Activated T-helper 17 cell treated with anti-CD3 and anti-CD28 coated beads, Interleukin-2, amount 50 U/mL, for 72 hours (primary cell): ENCODE measurements at places on chromosomes 7 and 10. TPM values are rescaled to one million over a fixed set of nuclear protein-coding genes. Genes with fewer than 3 reads are reported as not detected.

GRCh38 chr10:50615658-50616057, 8.1 kb downstream of the SGMS1 start:
- no peak for ATAC-seq
- no peaks in the 10 kb centered on the region for H3K36me3 ChIP-seq
- no peak overlapping the region for H3K4me3 ChIP-seq
- H3K27ac ChIP-seq = no peak overlapping the region

- H3K4me3 ChIP-seq = no peak overlapping the region
- no peak for ATAC-seq
- peaks cover 54% of the 10 kb centered on the region for H3K27me3 ChIP-seq
Measured at GRCh38 chr7:26543340-26543739, 251.7 kb downstream of the SNX10 start.

DNA sequence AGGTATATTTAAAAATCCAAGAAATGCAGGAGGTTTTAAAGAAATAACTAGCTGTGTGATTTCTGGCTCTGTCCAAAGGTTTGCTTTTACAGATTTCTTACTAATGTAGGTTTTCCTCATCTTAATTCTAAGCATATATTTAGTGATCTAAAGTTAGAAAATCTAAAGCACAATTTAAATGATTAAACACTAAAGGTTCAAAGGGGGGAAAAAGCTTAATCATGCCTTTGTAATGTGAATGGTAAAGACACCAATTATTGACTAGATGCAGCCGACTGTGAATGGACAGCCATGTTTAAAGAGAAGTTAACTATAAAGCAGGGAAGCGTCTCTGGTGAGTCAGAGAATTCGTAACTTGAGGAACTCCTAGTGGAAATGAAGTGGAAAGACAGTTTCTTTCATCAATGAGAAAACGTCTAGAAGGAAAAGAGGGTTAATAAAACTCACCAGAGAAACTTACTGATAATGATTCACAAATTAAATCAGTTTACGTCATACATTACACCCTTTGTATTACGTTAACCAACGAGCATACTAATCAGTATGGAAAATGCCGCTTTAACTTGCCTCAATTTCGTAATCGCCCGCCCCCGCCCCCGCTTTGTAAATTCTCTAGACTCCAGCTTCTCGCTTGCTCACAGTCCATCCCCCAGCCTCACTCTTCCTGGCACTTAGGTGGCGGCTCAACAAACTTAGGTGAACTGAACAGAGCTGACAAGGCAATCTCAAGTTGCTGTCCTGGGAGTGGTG, 1.1 kb upstream of the HBP1 start:
- H3K36me3 ChIP-seq = peaks cover 41% of the 10 kb centered on the region
- ATAC-seq = peak; percentile 25
- peak overlapping the region; percentile 97 for H3K4me3 ChIP-seq
- H3K27ac ChIP-seq = peak overlapping the region; percentile 99
- H3K27me3 ChIP-seq = no peaks in the 10 kb centered on the region
- H3K4me1 ChIP-seq = peaks cover 4% of the 10 kb centered on the region

GRCh38 chr10:73967022-73967429, 30.9 kb upstream of the VCL start:
- no peaks in the 10 kb centered on the region for H3K4me1 ChIP-seq
- no peak for ATAC-seq
- H3K27ac ChIP-seq = no peak overlapping the region
- H3K27me3 ChIP-seq = no peaks in the 10 kb centered on the region
- H3K4me3 ChIP-seq = no peak overlapping the region

DNA sequence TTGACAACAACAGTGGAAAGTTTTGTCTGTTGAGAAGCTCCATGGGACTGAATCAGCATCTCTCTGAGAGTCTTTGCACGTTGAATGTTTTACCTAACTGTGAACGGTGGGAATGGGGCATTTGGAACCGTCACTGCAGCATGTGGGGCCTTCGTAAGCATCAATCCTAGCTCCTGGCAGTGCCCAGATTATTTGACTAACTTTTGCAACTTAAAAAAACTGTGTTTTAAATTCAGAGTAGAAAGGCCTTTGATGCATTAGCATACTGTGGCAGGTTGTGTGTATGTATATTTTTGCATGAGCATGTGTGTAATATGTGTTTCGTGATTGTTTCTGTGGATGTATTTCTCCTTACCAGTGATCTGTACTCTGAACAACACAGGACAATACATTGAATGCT, 194.5 kb downstream of the TCF7L2 start:
- no peak overlapping the region for H3K4me3 ChIP-seq
- H3K27ac ChIP-seq = no peak overlapping the region
- no peak for ATAC-seq
- H3K36me3 ChIP-seq = no peaks in the 10 kb centered on the region

GRCh38 chr7:133344275-133344674, 91.4 kb downstream of the EXOC4 start:
- H3K27me3 ChIP-seq = no peaks in the 10 kb centered on the region
- H3K27ac ChIP-seq = no peak overlapping the region
- peaks cover 4% of the 10 kb centered on the region for H3K4me1 ChIP-seq
- H3K4me3 ChIP-seq = no peak overlapping the region
- peaks cover 63% of the 10 kb centered on the region for H3K36me3 ChIP-seq

DNA sequence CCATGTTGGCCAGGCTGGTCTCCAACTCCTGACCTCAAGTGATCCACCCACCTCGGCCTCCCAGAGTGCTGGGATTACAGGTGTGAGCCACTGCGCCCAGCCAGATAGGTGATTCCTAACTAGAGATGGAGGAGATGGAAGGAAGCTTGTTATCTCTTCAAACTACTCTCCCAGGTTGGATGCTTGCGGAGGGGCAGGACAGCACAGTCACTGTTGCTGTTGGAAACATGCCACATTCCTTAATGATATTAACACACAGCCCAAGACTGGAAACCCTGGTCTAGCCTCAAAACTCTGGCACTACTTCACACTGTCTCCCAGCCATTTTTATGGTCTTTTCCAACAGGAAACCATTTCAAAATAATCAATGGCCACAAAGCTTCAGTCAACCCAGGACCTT, 468.8 kb upstream of the NRP1 start:
- ATAC-seq = no peak
- peaks cover 7% of the 10 kb centered on the region for H3K27me3 ChIP-seq
- no peak overlapping the region for H3K4me3 ChIP-seq
- H3K27ac ChIP-seq = no peak overlapping the region
- no peaks in the 10 kb centered on the region for H3K4me1 ChIP-seq

- H3K4me1 ChIP-seq = no peaks in the 10 kb centered on the region
- H3K27ac ChIP-seq = no peak overlapping the region
- H3K36me3 ChIP-seq = no peaks in the 10 kb centered on the region
- no peak for ATAC-seq
- H3K27me3 ChIP-seq = no peaks in the 10 kb centered on the region
Measured at GRCh38 chr10:83190614-83191013, 948.7 kb upstream of the GHITM start.

DNA sequence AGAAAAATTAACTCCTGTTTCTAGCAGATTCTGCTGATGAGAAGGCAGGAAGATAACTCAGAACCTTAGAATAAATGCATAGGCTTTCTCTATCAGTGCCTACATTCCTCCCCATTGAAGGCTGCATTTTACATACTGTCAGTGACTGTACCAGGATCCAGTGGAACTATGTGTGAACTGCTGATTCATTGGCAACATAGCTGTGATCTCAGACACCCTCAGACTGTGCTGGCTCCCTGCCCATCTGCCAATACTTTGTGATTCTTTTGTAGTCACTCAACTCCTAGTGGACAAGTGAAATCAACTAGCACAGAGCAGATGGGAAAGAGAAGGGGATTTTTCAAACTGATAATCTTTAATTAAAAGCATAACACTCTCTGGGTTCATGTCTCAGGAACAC, 375.8 kb downstream of the MDFIC start:
- H3K4me3 ChIP-seq = no peak overlapping the region
- no peaks in the 10 kb centered on the region for H3K27me3 ChIP-seq
- H3K4me1 ChIP-seq = no peaks in the 10 kb centered on the region
- H3K36me3 ChIP-seq = no peaks in the 10 kb centered on the region
- H3K27ac ChIP-seq = no peak overlapping the region

GRCh38 chr7:70571961-70572360, 560.0 kb upstream of the GALNT17 start:
- H3K27ac ChIP-seq = no peak overlapping the region
- no peaks in the 10 kb centered on the region for H3K4me1 ChIP-seq
- H3K27me3 ChIP-seq = no peaks in the 10 kb centered on the region
- H3K4me3 ChIP-seq = no peak overlapping the region

GRCh38 chr10:90862908-90863514, 5.2 kb upstream of the HTR7 start:
- H3K27me3 ChIP-seq = peaks cover 35% of the 10 kb centered on the region
- H3K36me3 ChIP-seq = no peaks in the 10 kb centered on the region
- no peak overlapping the region for H3K4me3 ChIP-seq

DNA sequence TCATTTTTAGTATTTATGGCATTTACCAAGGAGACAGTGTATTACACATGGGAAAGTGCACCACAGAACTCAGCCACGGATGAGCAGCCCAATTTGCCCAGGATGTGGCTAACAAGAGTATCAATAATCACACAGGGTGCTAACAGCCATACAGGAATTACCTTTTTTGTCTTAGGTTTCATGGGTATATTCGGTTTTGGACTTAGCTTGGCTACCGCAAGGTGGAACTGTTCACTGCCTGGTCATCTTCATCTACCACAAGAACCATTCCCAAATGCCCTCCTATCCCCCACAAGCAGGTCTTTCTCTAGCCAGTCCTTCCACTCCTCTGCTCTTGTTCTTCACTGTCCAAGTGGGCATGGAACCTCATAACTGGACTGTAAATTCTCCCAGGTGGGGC, 6.0 kb downstream of the PDLIM1 start:
- H3K36me3 ChIP-seq = no peaks in the 10 kb centered on the region
- H3K27ac ChIP-seq = no peak overlapping the region
- no peak overlapping the region for H3K4me3 ChIP-seq
- ATAC-seq = no peak

GRCh38 chr10:125080296-125080695, 80.1 kb downstream of the CTBP2 start:
- H3K27me3 ChIP-seq = peaks cover 6% of the 10 kb centered on the region
- no peaks in the 10 kb centered on the region for H3K4me1 ChIP-seq
- no peaks in the 10 kb centered on the region for H3K36me3 ChIP-seq
- ATAC-seq = no peak

The NUP205 gene
- 80.9 TPM for total RNA-seq

The NPY gene
- not detected for total RNA-seq

The TRIL gene
- total RNA-seq = not detected

The TACR2 gene
- not detected for total RNA-seq
